ENCODE measurements at places on chromosomes 2 and 18.

DNA sequence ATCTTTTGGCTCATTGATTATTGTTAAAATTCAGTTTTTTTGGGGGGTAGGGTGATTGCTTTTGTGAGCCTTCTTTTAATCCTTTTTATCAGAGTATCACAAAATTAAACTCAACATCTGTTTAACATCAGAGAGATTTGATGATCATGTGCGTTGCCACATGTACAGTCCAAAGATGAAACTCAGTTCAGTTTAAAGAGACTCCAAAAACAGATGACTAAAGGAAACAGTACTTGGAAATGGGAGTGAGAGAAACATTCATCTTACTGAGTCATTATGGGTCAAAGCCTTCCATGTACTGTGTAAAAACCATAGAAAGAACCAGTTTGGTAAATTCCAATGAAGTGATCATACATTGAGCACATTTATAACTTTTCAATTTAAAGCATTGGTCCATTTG is 53.0 kb downstream of the LYPD6 start:
- no peak for DNase-seq

GRCh38 chr2:138249207-138249606 is 252.4 kb upstream of the SPOPL start:
- DNase-seq: no peak

GRCh38 chr2:61520261-61520660 is 17.9 kb downstream of the XPO1 start:
- no peak for DNase-seq

- peak; percentile 80 for DNase-seq
Measured at GRCh38 chr2:173159791-173160463, 84.3 kb downstream of the MAP3K20 start.

DNA sequence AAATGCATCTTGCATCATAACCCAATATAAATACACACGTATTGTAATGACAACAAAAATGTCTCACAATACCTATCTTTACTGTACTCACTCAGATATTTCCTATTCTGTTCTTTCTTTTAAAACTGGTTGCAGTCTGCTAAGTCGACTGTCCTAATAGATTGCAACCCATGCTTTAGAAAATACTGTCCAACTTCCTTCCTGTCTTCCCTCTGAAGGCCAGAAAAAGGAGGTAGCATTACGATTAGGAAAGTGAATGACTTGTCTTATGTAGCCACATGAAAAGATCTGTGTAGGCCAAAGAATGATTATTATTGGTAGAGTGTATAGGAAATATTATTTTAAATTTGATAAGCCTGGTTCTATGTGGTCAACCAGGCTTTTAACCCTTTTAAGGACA is 134.1 kb downstream of the FAM210A start:
- no peak for DNase-seq

- no peak for DNase-seq
Measured at GRCh38 chr2:218006741-218007140, 3.9 kb upstream of the TNS1 start.
